Umbilical cord (tissue), 2 donors: ENCODE measurements at places on chromosomes 4 and X.

- peak; percentile 78 for DNase-seq
Measured at GRCh38 chr4:87078987-87079486, 141.4 kb downstream of the KLHL8 start.

DNA sequence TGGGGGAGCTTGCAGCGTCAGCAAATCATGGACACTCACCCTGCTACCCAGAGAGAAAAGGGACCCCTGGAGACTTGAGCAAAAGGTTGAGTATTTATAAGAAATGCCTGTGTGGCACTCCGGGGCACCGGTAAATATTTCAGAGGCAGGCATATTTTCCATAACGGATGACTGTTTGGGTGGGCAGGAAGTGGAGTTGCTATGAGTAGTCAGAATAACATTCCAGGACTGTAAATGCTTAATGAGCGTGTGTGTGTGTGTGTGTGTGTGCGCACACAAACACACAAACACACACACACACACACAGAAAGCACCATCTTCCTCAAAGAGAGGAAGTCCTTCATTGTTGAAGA, 74.6 kb downstream of the MXRA5 start:
- DNase-seq, result peak; percentile 44

DNA sequence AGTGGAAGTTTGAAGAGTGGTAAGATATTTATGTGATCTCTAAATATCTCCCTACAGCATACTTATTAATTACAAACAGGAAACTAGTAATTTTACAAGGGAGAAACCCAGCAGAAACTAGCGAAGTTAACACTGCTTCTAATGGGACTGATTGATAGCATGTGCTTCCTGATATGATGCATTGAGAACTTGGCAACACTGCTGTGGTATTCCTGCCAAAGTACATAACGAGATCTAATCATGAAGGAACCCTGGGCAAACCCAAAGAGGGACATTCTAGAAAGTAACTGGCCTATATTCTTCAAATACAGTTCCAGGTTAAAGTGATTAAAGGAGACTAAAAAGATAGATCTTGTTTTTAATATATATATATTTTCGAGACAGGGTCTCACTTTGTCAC, 4.6 kb upstream of the GPR34 start:
- peak; percentile 12 for DNase-seq

GRCh38 chr4:154189346-154189745, 302.3 kb downstream of the DCHS2 start:
- no peak for DNase-seq

GRCh38 chr4:181775298-181775697, 467.9 kb upstream of the TENM3 start:
- no peak for DNase-seq

- DNase-seq, result no peak
Measured at GRCh38 chr4:3684546-3684945, 81.6 kb upstream of the ADRA2C start.

DNA sequence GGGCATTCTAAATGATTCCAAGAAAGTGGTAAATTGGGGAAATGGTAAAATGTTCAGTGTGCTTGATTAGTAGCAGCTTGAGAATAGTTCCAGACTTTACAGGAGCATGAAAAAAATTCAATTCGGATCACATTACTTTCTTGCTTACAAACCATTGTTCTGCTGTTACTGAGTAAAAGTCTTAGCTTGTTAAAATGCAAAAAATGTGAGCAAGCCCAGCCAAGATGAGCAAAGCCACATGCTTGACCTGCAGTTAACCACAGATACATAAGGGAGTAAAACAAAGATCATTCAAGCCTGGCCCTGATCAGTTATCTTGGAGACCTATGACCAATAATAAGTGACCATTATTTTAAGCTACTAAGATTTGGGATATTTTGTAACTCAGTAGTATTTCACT, 562.9 kb upstream of the MAGEB2 start:
- DNase-seq, result no peak

DNA sequence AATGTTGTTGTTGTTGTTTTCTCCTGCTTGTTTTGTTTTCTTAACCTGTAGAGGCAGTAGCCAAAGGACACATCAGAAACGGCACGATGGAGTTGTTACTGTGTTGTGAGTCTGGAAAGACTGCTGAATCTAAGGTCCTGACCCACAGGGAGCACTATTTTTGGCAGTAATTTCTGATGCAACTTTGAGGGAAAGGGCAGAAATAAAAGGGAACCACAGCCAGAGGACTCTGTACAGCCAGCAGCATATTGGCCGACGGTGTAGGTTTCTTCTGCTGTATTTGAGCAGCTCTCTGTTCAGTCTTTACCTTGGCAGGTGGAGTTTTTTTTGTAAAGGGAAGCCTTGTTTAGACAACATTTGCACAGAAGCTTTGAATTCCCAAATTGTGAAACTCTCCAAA, 203.0 kb upstream of the GPR101 start:
- no peak for DNase-seq

GRCh38 chr4:74660866-74661265, 133.5 kb downstream of the BTC start:
- DNase-seq, result no peak

- DNase-seq, result no peak
Measured at GRCh38 chr4:78667764-78668163, 108.4 kb upstream of the BMP2K start.

- peak; percentile 77 for DNase-seq
Measured at GRCh38 chr4:78864405-78865024, 74.7 kb downstream of the PAQR3 start.

DNA sequence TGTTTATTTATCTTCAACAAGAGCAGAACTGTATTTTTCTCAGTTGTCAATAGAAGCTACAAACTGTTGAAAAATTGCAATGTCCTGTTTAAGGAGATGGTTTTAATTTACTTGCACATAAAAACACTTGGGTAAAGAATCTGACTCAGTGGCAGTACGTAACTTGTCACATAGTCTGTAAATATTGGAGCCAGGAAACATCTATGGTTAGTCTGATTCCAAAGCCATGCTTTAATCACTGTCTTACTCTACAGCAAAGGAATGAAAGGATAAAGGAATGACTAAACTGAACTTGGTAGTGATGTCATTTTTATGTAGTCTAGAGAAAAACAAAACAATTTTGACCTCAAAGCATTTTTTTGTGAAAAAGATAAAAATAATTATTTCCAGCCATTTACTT, 537.2 kb downstream of the STIM2 start:
- peak; percentile 44 for DNase-seq

- no peak for DNase-seq
Measured at GRCh38 chr4:101286663-101287062, 60.7 kb downstream of the PPP3CA start.

DNA sequence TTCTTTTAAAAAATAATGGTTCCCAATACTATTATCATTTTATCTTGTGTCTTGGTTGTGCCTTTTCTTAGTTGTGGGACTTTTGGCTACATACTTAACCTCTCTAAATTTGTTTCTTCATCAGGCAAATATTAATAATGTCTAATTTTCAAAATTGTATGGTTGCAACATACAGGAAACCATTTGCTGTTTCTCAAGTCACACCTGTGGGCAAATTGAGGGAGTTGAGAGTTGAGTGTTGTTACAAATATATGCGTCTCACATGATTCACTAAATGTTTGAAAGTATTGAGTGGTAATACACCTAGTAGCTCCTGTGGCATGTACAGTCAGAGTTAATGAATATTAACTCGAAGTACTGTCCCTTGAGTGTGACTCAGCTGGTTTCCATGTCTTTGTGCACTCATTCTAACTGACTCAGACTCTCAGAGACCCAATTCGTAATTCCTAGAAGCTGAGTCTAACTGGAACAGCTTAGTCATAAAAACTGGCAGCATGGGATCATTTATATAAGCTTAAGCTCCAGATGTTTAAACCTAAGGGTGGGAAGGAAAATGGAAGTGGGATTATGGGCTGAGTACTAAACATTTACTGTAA, 802.4 kb downstream of the TRIML1 start:
- peak; percentile 21 for DNase-seq

GRCh38 chr4:81421346-81422218, 50.1 kb downstream of the RASGEF1B start:
- DNase-seq, result peak; percentile 9

GRCh38 chr4:147059064-147059731, 113.5 kb upstream of the TTC29 start:
- no peak for DNase-seq

GRCh38 chr4:55838356-55838755, 15.1 kb upstream of the EXOC1 start:
- no peak for DNase-seq

DNA sequence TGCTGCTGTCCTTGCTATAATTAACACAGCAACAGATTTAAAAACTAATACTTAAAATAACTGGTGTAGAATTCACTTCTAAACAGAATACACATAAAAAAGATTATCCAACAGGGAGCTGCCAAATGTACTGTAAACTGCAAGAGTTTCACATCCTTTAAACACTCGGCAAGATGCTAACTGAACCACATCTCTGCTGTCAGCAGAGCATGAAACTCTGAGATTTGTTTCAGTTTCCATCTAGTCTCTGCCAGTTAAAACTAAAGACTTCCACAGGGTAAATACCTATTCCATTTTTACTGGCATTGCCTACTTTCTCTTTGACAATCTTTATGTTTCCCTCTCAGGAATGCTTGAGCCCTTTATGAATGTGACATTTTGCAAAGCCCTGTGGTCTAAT, 127.7 kb downstream of the SLC7A11 start:
- peak; percentile 41 for DNase-seq

DNA sequence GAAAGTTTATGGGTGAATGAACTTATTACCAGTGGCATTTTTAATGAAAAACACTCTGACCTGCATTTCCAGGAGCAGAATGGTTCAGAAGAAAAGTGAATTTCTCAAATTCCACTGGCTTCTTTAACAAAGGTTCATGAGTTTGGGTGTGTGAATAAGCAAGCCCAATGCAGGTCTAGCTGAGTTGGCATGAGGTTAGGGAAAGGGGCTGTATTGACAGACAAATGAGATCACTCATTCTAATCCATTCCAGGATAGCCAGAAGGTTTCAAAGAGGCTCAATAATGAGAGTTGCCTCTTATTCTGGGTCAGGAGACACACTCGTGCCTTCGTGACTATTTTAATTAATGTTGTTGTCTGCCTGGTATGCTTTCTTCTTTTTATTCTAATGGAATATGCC, 43.7 kb upstream of the NPY2R start:
- DNase-seq, result no peak

GRCh38 chr4:31020363-31020762, 300.2 kb downstream of the PCDH7 start:
- DNase-seq, result no peak

DNA sequence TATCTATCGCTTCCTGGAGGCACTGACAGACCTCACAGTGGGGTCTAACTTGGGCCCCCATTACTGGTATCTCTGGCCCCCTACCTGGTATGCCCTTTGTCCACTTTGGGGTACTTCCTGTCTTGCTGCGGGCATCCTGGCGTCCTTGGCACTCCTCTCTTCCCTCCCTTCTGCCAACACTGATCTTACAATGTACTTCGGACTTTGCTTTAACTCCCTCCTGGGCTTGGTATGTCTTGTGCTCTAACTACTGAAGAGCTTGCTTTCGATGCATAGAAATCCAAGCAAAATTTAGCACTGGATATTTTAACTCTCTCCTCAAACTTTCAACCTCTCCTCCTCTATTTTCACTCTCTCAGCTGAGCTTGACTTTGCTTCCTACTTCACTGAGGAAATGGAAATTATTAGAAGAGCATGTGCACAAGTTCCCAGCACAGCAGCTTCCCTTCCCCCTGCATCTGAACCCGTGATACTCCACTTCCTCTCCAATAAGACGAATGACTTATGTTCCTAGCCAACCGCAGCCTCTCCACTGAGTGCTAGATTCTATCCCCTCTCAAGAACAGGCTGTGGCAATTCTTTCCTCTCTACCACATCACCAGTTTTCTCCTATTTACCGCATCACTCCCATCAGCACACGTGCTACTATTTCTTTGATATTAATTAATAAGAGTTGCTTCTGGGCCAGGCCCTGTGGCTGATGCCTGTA, 52.9 kb downstream of the SUPT20HL2 start:
- DNase-seq, result peak; percentile 48

DNA sequence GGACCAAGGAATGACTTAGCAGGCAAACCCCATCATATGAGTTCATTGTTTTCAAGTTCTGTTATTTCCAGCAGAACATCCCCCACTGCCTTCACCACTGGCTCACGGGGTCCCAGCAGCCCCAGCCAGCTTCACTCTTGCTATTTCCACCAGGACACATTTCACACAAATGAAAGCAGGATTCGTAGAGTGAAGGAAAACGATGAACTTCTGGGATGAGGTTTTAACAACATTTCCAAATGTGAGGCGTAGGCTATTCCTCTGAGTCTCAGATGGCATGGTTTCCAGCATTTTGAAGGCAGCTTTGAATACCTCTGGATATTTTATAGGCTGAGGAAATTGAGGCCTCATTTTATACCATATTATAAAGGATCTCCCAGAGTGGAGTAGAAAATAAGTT, 32.9 kb upstream of the EGFL6 start:
- no peak for DNase-seq

DNA sequence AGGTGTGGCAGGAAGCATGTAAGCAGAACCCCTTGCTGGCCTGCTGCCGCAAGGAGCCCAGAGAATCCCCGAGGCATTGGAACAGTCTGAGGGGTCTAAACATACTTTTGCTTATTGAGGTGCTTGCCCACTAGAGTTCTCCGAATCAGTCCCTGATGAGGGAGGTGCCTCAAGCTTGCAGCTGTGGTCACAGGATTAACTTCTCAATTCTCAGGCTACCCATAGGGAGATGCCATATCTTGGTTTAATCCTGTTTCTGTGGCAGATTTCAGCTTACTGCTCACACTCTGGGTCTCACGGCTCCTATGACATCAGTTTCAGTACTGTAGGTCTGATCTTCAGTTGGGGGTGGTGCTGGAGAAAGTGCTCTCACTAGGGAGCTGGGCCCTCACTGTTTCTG, 39.9 kb downstream of the CCNG2 start:
- DNase-seq, result peak; percentile 25

GRCh38 chr4:7384929-7385890, 49.5 kb downstream of the PSAPL1 start:
- no peak for DNase-seq

DNA sequence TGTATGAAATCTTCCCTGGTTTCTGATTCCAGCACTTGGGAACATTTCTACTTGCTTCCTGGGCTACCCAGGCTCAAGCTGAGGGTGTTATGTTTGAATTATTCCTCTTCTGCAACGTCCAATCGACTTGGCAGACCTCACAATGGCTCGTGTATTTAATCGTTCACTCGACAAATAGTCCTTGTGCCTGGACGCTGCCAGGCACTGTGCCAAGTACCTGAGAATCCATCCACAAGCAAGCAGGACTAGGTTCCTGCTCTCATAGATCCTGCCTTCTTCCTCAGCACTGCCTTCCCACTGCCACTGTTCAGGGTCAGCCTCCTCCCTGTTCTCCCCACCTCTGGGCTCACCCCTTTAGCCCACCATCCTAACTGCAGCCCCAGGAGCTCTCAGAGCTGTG, 113.3 kb downstream of the EFNB1 start:
- DNase-seq, result no peak

- peak; percentile 3 for DNase-seq
Measured at GRCh38 chr4:95638920-95639501, 90.2 kb upstream of the UNC5C start.

DNA sequence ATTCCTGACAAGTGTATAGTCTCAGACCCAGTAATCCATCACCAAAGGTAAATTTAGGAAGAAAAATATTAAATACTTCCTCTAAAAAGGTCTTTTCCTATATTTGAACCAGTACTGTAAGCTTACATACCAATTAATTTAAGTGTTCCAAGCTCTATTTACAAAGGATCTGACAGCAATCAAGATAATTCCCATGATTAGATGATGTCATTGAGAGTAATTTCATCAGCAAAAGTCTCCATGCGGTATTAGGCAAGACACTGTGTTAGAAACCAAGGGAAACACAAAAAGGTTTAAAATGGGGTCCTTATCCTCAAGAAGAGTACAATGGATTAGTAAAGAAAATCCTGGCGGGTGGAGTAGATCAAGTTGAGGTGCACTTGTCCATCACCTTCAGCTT, 198.5 kb downstream of the PRDM5 start:
- DNase-seq, result no peak

- no peak for DNase-seq
Measured at GRCh38 chrX:110045421-110045820, 42.5 kb downstream of the TMEM164 start.
